ENCODE measurements at places on chromosomes 1 and 21. TPM values are rescaled to one million over a fixed set of nuclear protein-coding genes. Genes with fewer than 3 reads are reported as not detected.

The ELAPOR1 gene
- 1.1 TPM for total RNA-seq

The LCA5L gene
- total RNA-seq, result 0.64 TPM

The RAVER2 gene
- total RNA-seq, result 20.1 TPM

The NFIA gene
- total RNA-seq, result 8.6 TPM

The RHEX gene
- total RNA-seq, result not detected

The FRRS1 gene
- 6.2 TPM for total RNA-seq

GRCh38 chr1:3312310-3312897 is 142.1 kb upstream of the ARHGEF16 start:
- no peak overlapping the region for H3K4me3 ChIP-seq
- no peak for DNase-seq
- peak overlapping the region; percentile 57 for H3K27ac ChIP-seq
- H3K27me3 ChIP-seq, result peaks cover 30% of the 10 kb centered on the region
- H3K36me3 ChIP-seq, result no peaks in the 10 kb centered on the region

DNA sequence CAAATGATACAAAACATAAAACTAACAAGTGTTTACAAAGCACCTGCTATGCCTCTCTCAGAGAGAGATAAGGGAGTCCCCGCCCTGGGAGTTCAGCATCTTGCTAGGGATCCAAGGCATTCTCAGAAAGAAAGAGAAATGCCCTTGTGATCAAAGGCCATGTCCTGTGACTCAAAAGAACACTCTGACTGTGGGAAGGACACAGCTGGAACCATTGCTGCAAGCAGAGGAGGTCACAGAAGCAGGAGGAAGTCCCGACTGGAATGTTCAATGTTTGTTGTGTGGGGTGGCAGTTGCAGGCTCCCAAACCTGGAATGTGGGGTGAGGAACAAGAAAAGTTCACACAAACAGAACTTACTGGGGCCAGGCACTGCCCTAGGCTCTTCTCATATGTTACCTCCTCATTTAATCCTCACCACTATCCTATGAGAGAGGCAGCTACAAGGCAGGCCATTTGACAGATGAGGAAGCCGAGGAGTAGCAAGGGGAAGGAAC is 93.0 kb upstream of the GRIK3 start:
- no peaks in the 10 kb centered on the region for H3K4me1 ChIP-seq
- no peaks in the 10 kb centered on the region for H3K36me3 ChIP-seq
- no peak overlapping the region for H3K27ac ChIP-seq

GRCh38 chr1:228142155-228142691 is 2.1 kb downstream of the GUK1 start:
- peaks cover 7% of the 10 kb centered on the region for H3K4me1 ChIP-seq
- H3K4me3 ChIP-seq, result peak overlapping the region; percentile 10
- no peaks in the 10 kb centered on the region for H3K36me3 ChIP-seq
- H3K27me3 ChIP-seq, result peaks cover 13% of the 10 kb centered on the region

- H3K4me1 ChIP-seq, result peaks cover 13% of the 10 kb centered on the region
- H3K27ac ChIP-seq, result no peak overlapping the region
- no peak overlapping the region for H3K4me3 ChIP-seq
- no peaks in the 10 kb centered on the region for H3K27me3 ChIP-seq
Observed at GRCh38 chr1:206048582-206048981, 4.4 kb upstream of the RHEX start.

- H3K4me3 ChIP-seq, result no peak overlapping the region
- H3K36me3 ChIP-seq, result no peaks in the 10 kb centered on the region
- no peak overlapping the region for H3K27ac ChIP-seq
- no peak for DNase-seq
- peaks cover 23% of the 10 kb centered on the region for H3K4me1 ChIP-seq
Observed at GRCh38 chr1:94125551-94126514, 4.9 kb upstream of the ABCA4 start.

GRCh38 chr1:113579256-113580018 is 179.8 kb downstream of the PHTF1 start:
- H3K27ac ChIP-seq, result no peak overlapping the region
- no peak for DNase-seq
- no peaks in the 10 kb centered on the region for H3K36me3 ChIP-seq
- peaks cover 11% of the 10 kb centered on the region for H3K4me1 ChIP-seq

- no peak overlapping the region for H3K27ac ChIP-seq
- peaks cover 36% of the 10 kb centered on the region for H3K4me1 ChIP-seq
Observed at GRCh38 chr1:67264152-67264551, 43.5 kb upstream of the IL12RB2 start.

- peaks cover 20% of the 10 kb centered on the region for H3K4me1 ChIP-seq
- peak overlapping the region; percentile 45 for H3K4me3 ChIP-seq
- no peak overlapping the region for H3K27ac ChIP-seq
- H3K27me3 ChIP-seq, result peaks cover 23% of the 10 kb centered on the region
Observed at GRCh38 chr1:31587720-31588423, 11.6 kb downstream of the TINAGL1 start.

GRCh38 chr1:26827663-26828062 is 1.2 kb downstream of the ZDHHC18 start:
- DNase-seq, result peak; percentile 35
- peaks cover 2% of the 10 kb centered on the region for H3K27me3 ChIP-seq
- peaks cover 35% of the 10 kb centered on the region for H3K4me1 ChIP-seq
- peak overlapping the region; percentile 77 for H3K4me3 ChIP-seq
- H3K27ac ChIP-seq, result no peak overlapping the region
- peaks cover 4% of the 10 kb centered on the region for H3K36me3 ChIP-seq

DNA sequence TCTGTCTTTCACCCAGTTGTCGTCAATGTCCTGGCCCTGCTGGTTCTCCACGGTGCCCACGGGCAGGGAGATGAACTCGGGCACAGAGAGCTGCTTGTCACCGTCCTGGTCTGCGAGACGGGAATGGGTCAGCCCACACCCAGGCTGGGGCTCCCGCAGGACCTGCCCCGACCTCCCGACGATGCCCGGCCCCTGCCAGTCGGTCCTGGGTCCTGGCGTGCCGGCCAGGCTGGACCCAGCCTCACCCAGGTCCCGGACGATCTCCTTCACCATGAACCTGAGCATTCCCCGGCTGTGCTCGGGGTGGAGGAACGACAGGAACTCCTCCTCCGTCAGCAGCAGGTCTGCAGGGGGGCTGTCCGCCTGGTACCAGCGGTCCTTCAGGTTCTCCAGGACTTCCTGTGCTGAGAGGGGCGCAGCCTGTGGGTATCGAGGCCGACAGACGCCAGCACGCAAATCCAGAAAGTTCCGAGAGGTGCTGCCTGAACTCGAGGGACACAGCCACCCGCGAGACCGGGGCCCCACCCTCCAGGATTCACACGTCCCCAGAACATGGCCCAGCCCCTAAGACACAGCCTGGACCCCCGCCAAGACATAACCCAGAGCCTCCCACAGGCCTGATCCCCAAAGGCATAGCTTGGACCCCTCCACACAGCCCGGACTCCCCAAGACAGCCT is 4.7 kb upstream of the TNFRSF4 start:
- no peak overlapping the region for H3K27ac ChIP-seq
- H3K4me1 ChIP-seq, result no peaks in the 10 kb centered on the region

GRCh38 chr1:31927661-31927980 is 10.5 kb downstream of the PTP4A2 start:
- no peak for DNase-seq
- peaks cover 63% of the 10 kb centered on the region for H3K4me1 ChIP-seq
- no peaks in the 10 kb centered on the region for H3K27me3 ChIP-seq
- no peak overlapping the region for H3K27ac ChIP-seq

- H3K4me3 ChIP-seq, result no peak overlapping the region
- no peaks in the 10 kb centered on the region for H3K36me3 ChIP-seq
- peaks cover 12% of the 10 kb centered on the region for H3K27me3 ChIP-seq
- H3K27ac ChIP-seq, result no peak overlapping the region
- DNase-seq, result no peak
Observed at GRCh38 chr1:211521102-211521815, 29.3 kb upstream of the RD3 start.

- no peak overlapping the region for H3K4me3 ChIP-seq
- H3K36me3 ChIP-seq, result peaks cover 3% of the 10 kb centered on the region
- H3K27ac ChIP-seq, result no peak overlapping the region
- H3K4me1 ChIP-seq, result peaks cover 7% of the 10 kb centered on the region
Observed at GRCh38 chr21:34900376-34900775, 148.7 kb downstream of the RUNX1 start.
